ENCODE measurements at places on chromosomes 5 and 9.

DNA sequence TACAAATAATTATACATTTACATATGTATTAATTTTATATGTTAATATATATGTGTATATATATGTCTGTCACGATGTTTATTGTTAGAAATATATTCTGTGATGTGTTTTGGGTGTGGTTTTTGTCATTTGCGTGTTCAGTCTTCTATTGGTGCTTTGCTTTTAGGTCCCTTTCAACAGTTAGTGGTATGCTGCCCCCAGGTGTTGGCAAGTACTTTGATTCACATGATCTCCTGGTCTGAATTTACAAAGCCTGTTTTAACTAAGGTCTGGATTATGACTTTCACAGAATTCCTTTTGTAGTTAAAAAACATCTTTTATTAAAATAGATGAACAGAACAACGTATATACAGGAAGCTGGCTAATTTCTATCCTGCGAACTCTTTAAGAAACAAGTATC lies 271.5 kb downstream of the CCDC171 start:
- DNase-seq: no peak

DNA sequence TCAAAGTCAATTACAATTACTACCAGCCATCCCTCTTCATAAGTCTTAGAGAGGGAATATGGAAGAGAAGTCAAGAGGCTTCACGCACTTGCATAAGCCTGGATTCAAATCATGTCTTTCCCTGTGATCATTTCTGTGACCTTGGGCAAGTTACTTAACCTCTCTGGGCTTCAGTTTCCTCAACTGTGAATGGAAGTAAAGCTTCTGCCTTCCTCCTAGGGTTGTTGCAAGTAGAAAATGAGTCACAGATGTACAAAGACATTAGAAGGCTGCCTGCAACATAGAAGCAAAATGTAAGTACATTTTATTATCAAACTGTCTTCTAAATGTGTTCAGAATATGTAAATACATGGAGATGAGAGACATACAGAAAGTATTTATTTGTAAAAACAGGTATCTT lies 42.3 kb upstream of the SEMA6A start:
- no peak for DNase-seq

DNA sequence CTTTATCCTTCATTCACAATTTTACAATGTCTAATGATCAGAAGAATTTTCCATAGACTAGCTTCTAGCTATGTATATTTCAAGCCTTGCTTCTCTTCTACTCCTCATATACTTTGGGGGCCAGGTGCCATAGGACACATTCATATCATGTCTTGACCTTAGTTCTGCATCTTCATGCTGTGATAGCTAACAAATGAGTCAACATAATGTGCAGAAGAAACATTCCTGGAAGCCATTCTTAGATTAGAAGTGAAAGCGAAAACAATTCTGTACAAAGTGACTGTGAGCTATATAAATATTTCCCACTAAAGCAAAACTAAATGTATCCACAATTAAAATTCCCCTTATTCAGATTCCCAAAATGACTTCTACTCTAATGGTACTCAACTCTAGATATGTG lies 320.2 kb upstream of the NREP start:
- no peak for DNase-seq

- no peak for DNase-seq
Measured at GRCh38 chr5:158522776-158523175, 576.9 kb downstream of the EBF1 start.

DNA sequence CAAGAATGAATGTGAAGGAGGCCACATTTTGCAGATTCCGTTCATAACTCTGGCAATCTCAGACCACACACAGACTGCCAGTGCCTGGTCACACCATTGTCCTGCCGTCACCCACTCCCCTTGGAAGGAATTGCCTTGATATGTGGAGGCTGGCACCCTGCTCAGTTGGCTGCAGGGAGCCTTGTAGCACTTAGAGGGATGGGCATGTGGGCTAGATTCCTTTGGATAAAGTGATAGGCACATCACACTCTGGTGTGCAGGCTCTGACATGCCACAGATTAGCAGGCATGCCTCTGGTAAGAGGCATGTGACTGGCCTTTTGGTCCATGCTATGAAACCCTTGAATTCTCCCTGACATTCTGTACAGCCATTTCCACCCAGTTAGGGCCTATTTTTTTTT lies 254.6 kb upstream of the PIK3R1 start:
- DNase-seq: no peak

DNA sequence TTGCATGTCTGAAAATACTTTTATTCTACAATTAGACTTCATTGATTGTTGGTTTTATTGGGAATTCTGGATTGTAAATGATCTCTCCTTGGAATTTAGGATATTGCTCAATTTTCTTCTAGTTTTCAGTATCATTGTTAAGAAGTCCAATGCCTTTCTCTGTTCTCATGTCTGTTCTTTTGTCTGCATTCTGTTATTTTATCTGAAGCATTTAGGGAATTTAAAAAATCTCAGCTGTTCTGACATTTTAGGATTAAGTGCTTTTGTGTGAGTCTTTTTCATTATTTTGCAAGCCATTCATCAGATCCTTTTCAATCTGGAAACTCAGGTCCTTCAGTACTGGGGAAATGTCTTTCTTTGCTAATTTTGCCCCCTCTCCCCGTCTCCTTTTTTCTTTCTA lies 4.4 kb upstream of the FER start:
- no peak for DNase-seq

DNA sequence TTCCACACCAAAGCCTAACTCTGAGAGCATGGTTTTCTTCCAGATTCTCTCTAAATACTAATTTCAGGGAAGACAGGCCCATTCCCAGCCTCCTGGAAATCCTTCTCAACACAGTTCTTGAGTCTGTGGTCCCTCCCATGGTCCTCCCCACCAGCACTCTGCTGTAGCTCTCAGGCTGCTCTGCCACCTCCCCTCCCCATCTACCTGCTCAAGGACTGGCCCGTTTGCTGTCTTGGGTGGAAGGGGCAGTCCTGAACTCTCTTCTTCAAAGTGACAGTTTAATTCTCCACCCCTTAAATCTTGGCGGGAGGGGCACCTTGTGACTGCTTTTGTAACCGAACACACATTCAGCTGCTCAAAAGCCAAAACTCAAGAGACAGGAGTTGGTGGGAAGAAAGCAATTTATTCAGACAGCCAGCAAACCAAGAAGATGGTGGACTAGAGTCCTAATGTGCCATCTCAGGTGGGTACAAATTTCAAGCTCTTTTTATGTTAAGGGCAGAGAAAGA lies 7.6 kb upstream of the LCN15 start:
- no peak for DNase-seq

- no peak for DNase-seq
Measured at GRCh38 chr5:130992621-130993020, 172.4 kb downstream of the HINT1 start.

- DNase-seq: no peak
Measured at GRCh38 chr9:26813247-26813646, 79.4 kb downstream of the CAAP1 start.

- DNase-seq: no peak
Measured at GRCh38 chr5:133698646-133699526, 86.5 kb upstream of the FSTL4 start.

DNA sequence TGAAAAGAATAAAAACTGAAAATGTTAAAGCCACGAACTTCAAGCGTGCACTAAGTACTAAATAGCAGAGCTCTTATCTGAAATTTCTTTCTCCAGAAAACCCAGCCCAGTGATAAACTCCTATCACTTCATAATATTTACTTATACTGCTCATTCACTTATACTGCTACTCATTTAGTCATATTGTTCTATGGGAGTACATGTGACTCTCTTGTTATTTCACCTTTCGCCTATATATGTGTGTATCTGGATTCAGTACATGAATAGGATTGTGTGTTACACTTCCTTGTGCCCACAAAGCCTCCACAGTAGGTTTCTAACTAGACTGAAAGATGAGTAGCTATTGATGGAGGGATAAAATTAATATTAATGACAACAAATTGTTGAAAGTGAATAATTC lies 526.8 kb upstream of the GRAMD2B start:
- DNase-seq: no peak

- no peak for DNase-seq
Measured at GRCh38 chr5:58407042-58407719, 52.7 kb downstream of the PLK2 start.

- DNase-seq: no peak
Measured at GRCh38 chr9:89562186-89562814, 42.5 kb upstream of the GADD45G start.

GRCh38 chr9:127970401-127971313 lies 10.1 kb downstream of the EEIG1 start:
- DNase-seq: peak; percentile 83

- DNase-seq: no peak
Measured at GRCh38 chr9:82012276-82012675, 23.7 kb downstream of the SPATA31D1 start.

DNA sequence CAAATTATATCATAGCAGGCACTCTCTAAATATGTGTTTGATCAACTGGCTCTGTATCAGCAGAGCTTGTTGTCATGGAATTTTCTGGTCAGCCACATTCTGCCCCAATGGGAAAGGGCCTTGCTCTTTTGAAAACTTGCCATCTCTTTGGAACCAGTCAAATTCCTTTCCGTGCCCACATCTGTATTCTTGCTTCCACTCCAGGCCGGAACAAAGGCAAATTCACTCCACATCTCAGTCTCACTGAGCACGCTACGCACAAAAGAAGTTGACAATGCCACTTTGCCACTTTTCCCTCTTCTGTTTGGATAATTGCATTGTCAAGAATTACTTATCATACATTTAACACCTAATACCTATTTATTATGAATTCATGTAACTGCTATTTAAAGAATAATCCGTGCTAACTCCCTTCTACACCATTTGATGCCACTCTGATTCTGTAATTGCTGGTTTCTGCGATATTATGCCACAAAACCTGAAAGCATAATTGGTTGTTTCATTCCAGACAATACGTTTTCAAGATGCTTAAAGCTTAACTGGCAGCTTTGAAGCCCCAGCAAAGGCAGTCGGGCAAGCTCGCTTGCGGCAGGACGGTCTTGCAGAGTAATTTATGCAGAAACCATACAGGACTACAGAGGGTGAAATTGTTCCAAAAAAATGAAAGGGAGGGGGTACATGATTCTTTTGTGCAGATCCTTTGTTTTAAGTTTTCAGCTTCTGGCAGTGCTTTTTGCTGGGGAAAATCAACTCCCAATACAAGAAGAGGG lies 277.7 kb downstream of the MSX2 start:
- DNase-seq: no peak

DNA sequence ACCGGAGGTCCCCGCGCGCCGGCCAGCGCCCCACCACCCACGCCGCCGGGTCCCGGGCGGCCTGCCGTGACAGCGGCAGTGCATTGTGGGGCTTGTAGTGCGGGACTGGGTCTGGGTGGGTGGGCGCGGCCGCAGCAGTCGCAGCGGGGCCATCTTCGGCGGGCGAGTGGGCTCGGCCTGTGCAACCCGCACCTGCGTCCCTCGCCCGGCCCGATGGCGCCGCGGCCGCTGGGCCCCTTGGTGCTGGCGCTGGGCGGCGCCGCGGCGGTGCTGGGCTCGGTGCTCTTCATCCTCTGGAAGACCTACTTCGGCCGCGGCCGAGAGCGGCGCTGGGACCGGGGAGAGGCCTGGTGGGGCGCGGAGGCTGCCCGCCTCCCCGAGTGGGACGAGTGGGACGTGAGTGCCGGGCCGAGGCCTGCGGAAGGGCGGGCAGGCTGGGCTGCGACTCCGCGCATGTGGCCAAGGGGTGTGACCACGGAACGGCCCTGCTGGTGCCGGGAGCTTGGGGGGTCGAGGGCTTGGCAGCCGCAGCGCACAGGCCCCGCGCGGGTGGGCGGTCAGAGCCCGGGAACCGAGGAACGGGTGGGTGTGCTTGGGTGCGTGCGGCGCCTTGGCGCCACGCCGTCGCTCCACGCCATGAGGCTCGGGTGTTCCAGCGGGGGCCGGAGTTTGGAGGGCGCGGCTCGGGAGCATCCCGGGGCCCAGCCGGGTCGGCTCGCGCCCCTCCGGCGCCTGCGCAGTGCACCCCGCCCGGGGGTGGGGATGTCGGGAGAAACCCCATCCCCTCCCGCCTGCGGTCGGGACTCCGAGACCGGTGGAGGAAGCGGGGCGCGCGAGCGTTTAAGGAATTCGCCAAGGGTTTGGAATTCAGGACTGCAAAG lies at the start of gene ARL10:
Gene ARL10, plus strand, starts transcription at position 137 of the 881 bp plus-strand sequence. Its CDS starts 77 bp downstream, at position 214.
- DNase-seq: peak; percentile 53

DNA sequence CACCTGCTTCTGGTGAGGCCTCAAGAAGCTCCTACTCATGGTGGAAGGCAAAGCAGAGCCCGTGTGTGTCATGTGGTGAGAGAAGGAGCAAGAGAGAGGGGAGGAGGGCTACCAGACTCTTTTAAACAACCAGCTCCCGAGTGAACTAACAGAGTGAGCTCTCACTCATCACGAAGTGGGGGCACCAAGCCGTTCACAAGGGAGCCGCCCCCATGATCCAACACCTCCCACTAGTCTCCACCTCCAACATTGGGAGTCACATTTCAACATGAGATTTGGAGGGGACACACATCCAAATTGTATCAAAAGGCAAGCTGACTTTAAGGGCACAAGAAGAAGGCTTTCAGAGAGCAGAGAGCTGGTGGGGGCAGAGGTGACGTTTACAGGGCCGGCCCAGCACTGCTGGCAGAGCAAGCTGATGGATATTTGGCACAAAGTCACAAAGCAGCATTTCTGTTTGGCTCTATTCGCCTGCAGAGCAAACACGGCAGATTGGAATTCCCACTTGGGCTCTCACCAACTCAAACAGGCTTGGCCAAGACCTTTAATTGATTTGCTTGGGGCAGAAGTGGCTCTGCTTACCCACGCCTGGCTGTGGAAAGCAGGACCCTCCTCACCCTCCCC lies 20.0 kb downstream of the PITX1 start:
- no peak for DNase-seq

- no peak for DNase-seq
Measured at GRCh38 chr9:133717113-133718031, 20.8 kb downstream of the SARDH start.

DNA sequence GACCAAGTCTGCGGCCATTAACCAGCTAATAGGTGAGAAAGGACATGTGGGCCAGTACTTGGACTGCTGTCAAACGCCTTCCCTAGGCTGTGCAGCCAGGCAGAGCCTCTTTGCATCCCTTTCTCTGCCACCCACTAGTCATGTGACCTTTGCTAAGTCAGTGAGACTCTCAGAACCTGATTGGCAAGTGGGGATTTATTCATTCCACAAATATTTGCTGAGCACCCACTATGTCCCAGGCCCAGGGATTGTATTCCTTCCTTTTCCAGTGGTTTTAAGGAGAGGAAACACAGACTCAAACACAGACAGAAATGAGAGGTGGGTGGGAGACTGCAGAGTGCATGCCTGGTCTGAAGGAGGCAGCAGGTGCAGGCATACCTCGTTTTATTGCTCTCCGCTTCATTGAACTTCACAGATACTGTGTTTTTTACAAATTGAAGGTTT lies 71.6 kb upstream of the GALNT10 start:
- DNase-seq: no peak
